ENCODE measurements at places on chromosomes 11 and 22.

- DNase-seq, result no peak
Measured at GRCh38 chr22:21657020-21657359, 8.8 kb upstream of the PPIL2 start.

GRCh38 chr11:20248121-20248772 lies 88.0 kb upstream of the DBX1 start:
- no peak for DNase-seq

DNA sequence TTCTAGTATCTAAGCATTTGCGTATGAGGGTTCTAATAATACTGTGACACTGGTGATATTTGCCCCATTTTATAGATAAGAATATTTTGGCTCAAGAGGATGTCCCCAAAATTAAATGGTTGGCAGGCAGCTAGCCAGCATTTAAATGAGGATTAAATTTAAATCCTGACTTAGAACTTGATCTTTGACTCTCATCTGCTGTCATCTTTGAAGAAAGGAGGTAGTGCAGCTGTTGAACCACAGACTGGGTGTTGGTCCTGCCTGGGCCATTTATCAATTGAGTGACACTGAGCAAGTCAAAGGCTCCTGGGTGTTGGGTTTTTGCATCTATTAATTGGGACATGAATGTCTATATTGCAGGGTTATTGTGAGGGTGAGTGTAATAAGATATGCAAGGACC lies 112.3 kb downstream of the INSC start:
- DNase-seq, result no peak

DNA sequence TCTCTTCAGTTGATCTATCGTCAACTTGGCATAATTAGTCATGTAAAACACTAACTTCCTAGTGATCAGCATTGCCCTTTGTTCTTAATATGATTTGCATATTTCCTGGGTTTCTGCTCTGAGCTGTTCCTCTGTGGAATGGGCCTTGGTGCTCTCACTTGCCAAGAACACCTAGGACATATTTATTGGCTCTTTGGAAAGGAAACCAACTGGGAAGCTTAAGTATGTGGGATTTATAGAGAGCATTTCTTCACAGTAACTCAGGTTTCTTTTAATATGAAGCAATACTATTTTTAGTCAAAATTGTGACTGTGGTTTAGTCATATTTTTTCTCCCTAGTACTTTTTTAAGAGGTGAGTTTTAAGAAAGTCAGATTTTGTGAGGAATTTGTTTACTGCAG lies 28.8 kb downstream of the FAT3 start:
- DNase-seq, result no peak

GRCh38 chr11:45922425-45923082 lies at the start of gene LARGE2:
LARGE2 (plus strand) TSS chr11:45922656; CDS start chr11:45922883, 227 bp downstream.
- DNase-seq, result no peak

- DNase-seq, result no peak
Measured at GRCh38 chr11:102592634-102593581, 32.2 kb downstream of the MMP20 start.

- DNase-seq, result no peak
Measured at GRCh38 chr11:90590286-90590685, 367.4 kb upstream of the CHORDC1 start.

All from stimulated activated CD8-positive, alpha-beta memory T cell treated with anti-CD3 and anti-CD28 coated beads, Interleukin-4, amount 100 ng/mL, for 1 hour (primary cell).